ENCODE measurements at places on chromosomes 6 and 20.

- no peak for DNase-seq
Observed at GRCh38 chr6:64155063-64155462, 519.5 kb downstream of the PHF3 start.

DNA sequence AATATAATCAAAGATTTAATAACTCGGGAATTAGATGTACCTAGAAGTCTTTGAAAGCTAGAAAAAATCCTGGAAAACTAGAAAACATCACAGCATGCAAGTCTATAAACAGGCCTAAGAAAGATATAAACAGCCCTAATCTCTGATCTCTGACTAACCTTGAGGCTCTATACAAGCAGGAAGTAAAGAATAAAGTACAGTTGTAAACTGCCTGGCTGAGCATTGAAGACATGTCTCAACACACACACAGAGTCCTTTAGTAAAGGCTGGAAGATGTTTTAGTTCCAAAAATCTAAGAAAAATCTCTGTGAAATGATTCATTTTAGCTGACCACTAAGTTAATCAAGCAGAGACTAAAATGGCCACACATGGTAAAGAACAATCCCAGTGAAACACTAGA is 774.5 kb downstream of the EYS start:
- DNase-seq: no peak

GRCh38 chr20:10609770-10610169 is 64.0 kb downstream of the JAG1 start:
- DNase-seq: no peak

DNA sequence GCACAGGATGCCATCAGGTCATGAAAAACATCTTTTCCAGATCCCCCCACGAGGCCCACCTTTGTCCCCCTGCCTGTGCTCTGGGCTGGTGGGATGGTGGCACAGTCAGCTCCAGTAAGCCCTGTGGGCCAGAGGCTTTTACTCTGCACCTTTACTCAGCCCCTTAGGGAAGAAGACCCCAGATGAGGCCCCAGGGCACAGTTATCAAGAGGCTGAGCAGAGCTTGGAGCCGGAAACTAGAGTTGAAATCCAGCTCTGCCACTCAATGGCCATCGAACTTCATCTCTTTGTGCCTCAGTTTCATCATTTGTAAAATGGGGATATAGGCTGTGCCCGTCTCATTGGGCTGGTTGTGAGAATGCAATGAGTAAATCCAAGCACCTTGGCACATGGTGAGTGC is 81.7 kb upstream of the TOX2 start:
- DNase-seq: no peak

- no peak for DNase-seq
Observed at GRCh38 chr6:108673153-108673552, 112.4 kb downstream of the FOXO3 start.

DNA sequence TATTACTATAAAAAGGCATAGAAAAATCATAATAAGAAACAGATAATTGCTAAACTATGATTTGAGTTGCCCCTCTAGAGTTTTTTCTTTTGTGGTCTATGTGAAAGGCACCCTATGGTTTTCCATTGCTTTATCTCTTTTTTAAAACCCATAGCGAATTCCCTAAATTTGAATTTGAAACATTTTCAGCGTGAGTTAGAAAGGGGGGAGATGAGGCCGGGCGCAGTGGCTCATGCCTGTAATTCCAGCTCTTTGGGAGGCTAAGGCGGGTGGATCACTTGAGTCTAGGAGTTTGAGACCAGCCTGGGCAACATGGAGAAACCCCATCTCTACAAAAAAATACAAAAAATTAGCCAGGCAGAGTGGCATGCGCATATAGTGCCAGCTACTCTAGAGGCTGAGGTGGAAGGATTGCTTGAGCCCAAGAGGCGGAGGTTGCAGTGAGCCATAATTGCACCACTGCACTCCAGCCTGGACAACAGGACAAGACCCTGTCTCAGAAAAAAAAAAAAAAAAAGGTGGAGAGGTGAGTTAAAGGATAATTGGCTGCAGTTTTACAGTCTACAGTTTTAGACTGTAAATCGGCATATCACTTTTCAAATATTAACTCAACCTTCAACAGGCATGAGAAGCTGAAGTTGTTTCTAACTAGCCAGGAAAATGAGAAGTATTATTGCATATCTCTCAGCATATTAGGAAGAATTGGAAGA is 46.3 kb downstream of the SHLD1 start:
- DNase-seq: no peak

- no peak for DNase-seq
Observed at GRCh38 chr6:88972504-88973423, 9.3 kb upstream of the RNGTT start.

GRCh38 chr20:36497856-36498255 is 43.5 kb upstream of the MYL9 start:
- no peak for DNase-seq

GRCh38 chr20:58084966-58085365 is 143.5 kb downstream of the ANKRD60 start:
- DNase-seq: no peak

GRCh38 chr6:82915666-82916065 is 150.0 kb downstream of the UBE3D start:
- DNase-seq: no peak

GRCh38 chr6:20866935-20867703 is 332.9 kb downstream of the CDKAL1 start:
- DNase-seq: no peak

GRCh38 chr6:11407414-11407813 is 130.1 kb upstream of the TMEM170B start:
- DNase-seq: no peak

- no peak for DNase-seq
Observed at GRCh38 chr20:46705378-46705729, 4.1 kb upstream of the SLC2A10 start.

DNA sequence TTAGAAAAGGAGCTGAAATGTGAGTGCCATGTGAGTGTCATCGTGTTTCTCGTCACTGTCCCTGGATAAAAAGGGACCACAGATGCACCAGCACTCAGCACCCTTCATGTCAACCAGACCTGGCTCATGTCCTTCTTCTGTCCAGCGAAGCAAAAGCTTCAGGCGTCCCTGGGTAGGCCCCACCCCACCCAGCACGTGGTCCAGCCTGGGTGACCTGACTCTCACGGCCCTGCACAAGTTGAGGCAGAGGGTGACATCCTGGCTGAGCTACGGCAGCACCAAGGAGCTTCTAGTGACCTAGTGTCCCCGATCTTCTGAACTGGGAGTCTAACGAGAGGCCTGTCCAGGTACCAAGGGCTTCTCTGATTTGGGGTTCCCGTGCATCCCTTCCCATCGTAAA is 37.8 kb downstream of the PSMG4 start:
- DNase-seq: no peak

DNA sequence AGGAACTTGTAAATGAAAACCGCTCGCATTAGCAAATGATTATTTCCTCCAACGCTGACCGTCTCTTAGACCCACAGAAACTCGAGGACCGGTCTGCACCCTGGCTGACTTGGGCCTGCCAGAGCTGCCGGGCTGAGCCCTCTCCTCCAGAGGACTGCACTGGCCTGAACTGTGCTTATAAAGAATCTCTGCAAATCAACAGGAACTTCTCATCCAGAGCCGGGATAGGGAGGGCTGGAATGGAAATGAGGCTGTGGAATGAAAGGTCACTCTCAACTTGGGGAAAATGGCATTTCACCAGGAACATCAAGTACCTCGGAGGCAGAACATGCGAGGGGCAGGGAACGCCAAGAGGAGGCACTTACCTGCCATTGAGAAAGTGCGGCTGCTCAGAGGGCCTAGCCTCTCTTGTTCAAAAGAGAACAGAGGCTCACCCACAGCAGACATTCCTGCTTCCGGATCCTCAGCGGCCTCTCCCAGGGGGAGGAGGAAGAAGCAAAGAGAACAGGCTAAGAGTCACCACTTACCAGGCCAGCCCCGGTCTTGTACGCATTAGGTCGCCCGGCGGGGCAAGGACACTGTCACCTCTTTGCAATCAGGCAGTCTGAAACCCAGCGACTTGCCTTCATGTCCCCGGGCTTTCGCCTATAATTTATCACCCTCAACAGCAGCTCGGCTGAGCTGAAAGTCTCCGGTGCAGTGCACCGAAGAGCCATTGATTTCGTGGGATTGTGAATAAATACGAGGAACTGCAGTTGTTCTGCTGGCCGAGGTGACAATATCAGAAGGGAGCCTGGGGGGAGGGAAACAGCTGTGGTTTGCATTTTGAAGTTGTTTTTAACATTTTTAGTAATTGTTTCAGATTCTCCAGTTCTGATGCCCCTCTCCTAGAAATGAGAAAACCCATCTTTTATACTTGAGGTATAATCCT is 37.6 kb downstream of the ZMYND8 start:
- no peak for DNase-seq

DNA sequence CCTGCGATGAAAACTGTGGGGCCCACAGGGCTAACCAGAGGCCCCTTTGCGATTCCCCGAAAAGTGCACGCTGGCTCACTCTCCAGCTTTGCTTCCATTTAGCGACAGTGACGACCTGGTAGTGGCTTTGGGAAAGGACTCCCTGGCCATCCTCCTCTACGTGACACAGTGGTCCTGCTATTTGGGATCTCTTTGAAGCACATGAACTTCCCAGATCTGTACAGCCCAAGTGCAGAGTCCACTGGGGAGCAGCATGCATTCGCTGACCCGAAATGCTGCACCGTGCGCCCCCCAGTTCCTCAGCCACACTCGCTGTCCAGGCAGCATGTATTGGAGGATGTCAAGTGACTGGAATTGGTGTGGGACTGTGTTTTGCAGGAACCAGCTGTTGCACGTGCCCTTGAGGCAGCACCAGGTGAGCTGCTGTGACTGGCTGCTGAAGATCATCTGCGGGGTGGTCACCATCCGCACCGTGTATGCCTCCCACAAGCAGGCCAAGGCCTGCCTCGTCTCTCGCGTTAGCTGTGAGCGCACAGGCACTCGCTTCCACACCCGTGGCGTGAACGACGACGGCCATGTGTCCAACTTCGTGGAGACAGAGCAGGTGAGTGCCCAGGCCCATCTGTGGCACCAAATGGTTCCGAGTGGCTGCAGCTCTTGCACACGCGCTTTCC is 51.6 kb downstream of the SYNJ2 start:
- no peak for DNase-seq

GRCh38 chr20:59770270-59770669 is 163.2 kb downstream of the SYCP2 start:
- no peak for DNase-seq

DNA sequence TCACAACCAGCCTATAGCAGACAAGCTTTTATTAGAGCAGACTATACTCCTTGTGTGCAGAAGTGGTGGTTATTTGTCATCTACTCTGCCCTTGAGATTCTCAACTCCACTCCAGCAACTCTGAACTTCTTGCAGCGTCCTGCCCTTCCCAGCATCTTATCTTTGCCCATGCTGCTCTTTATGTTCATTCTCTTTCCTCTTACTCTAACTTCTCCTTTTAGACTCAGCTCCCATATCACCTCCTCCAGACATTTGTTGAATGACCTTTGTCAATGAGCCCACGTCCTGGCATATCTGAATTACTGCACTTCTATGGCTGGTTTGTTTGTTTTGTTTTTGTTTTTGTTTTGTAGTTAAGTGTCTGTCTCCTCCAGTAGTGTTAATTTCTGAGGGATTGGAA is 81.2 kb downstream of the KCNQ5 start:
- no peak for DNase-seq

- DNase-seq: no peak
Observed at GRCh38 chr6:149130090-149130489, 187.4 kb upstream of the TAB2 start.

- DNase-seq: no peak
Observed at GRCh38 chr6:30689022-30689865, 1.5 kb downstream of the NRM start.

- no peak for DNase-seq
Observed at GRCh38 chr6:41724228-41724580, 11.2 kb downstream of the TFEB start.

GRCh38 chr6:124870611-124871459 is 91.4 kb upstream of the RNF217 start:
- no peak for DNase-seq

GRCh38 chr6:71406865-71407860 is 118.6 kb downstream of the OGFRL1 start:
- DNase-seq: no peak

- DNase-seq: no peak
Observed at GRCh38 chr6:142381845-142382378, 80.1 kb downstream of the ADGRG6 start.

DNA sequence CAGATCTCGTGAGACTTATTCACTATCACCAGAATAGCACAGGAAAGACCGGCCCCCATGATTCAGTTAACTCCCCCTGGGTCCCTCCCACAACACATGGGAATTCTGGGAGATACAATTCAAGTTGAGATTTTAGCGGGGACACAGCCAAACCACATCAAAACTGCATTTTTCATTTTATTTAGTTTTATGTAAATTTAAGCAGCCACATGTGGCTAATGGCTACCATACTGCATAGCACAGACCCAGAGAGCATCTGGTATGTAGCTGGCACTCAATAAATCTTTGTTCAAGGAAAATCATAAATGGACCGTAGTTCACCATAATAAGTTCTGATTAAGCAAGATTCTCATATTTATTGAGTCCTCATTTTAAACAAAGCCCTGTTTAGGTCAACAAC is 15.3 kb downstream of the GFOD1 start:
- no peak for DNase-seq

DNA sequence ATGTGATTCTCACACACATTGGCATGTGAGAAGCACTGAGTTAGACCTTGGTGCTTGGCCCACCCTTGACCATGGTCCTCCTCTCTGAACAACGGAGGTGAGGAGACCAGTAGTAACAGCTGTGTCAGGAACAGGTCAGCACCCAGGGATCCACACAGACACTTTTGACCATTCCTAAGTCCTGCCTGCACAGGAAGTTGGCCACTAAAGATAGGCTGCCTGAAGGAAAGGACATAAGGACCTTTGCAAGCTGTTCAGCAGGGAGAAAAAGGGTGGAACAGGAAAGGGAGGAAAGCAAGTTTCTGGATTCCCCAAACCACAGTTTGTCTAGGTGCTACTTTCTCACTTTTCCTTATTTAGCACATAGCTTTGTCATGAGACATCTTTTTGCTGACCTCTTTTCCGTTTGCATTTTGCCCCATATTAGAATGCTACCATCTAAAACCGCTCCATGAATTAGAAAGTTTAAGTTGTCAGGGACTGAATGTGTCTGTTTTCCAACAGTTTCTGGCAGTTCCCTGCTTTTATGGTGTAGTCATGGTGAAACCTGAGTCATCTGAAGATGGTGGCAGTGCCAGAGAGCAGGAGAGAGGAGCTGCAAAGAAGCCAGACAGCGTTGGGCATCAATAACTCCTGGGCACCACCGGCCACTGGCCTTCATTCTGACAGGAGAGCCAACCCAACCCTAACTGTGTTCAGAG is 1.1 kb upstream of the CD109 start:
- DNase-seq: no peak

GRCh38 chr6:158060455-158061360 is 79.0 kb downstream of the SYNJ2 start:
- no peak for DNase-seq

- DNase-seq: no peak
Observed at GRCh38 chr6:49531774-49532569, 18.5 kb upstream of the C6orf141 start.

- DNase-seq: no peak
Observed at GRCh38 chr6:170535004-170535403, 18.1 kb downstream of the PSMB1 start.

DNA sequence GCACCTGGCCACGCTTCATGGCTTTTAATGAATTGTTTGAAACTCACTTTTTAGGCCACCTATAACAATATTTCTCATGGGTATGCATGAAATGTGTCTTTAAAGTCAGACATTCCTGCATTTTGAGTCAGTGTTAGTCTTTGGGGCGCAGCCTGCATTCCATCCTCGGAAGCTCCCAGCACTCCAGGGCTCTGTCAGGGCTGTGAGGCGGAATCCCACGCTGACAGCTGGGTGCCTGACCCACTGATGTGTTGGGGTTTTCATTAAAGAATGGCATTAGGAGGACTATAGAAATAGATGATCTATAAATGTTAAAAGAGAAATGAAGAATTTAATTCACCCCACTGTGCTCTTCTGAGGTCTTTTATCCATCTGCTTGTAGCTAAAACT is 16.2 kb upstream of the CLDN20 start:
- DNase-seq: no peak

All from T-helper 2 cell (primary cell).